Kidney tubule cell (primary cell): ENCODE measurements at places on chromosomes 11 and 22.
A peak's percentile ranks its signal among the peaks of the same experiment; 100 is the strongest.

GRCh38 chr11:106917973-106918372 is 100.3 kb downstream of the GUCY1A2 start:
- no peak for DNase-seq

- no peak for DNase-seq
These were observed 11.4 kb downstream of the ACO2 start for GRCh38 chr22:41480397-41480735.

DNA sequence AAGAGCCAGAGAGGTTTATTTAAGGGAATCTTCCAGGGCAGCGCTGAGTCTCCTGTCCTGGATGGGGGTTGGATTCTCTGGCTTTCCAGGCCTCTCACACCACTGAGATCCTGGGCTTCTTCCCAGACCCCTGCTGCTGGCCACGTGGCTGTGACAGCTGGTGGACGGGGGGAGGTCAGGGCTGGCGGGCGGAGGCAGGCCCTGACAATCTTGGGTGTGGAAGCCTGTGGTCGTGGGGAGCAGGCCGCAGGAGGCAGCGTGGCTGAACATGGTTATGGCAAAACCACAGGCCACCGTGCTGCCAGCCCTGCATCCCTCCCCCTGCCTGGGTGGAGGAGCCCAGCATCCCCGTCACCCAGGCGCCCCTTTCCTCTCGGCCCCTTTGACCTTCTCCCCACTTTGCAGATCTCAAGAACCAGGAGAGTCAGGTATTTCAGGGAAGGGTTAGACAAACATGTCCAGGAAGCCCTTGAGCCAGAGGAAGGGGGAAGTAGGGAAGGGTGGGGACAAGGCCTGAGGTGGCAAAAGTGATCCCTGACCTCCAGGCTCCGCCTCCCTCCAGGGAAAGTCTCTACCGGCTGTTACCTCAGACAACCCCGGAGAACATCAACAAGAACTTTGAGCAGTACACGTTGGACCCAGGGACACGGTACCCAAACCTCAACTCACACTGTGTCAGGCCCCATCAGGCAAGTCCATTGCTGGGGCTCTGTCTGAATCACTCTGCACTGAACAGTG is 111.8 kb downstream of the MICAL2 start:
- DNase-seq: no peak

DNA sequence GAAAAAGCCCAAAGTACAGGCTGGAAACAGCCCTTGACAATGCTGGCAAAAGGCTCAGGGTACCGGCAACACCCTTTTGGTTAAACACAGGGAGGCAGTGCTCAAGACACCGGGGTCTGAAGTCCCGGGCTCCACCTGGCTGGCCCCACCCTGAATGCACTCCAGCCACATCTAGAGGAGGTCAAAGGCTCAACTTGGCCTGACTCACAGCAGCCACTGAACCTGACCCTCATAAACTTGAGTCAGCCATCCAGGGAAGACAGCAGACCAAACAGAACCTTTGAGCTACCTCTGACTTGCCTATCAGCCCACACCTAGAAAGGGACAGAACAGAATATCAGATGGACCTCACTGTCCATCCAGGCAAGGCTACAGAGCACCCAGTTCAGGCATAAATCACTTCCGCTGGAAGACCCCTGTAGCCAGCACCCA is 3.8 kb downstream of the CFL1 start:
- DNase-seq: no peak

GRCh38 chr11:85076535-85077330 is 550.4 kb downstream of the DLG2 start:
- DNase-seq: no peak

DNA sequence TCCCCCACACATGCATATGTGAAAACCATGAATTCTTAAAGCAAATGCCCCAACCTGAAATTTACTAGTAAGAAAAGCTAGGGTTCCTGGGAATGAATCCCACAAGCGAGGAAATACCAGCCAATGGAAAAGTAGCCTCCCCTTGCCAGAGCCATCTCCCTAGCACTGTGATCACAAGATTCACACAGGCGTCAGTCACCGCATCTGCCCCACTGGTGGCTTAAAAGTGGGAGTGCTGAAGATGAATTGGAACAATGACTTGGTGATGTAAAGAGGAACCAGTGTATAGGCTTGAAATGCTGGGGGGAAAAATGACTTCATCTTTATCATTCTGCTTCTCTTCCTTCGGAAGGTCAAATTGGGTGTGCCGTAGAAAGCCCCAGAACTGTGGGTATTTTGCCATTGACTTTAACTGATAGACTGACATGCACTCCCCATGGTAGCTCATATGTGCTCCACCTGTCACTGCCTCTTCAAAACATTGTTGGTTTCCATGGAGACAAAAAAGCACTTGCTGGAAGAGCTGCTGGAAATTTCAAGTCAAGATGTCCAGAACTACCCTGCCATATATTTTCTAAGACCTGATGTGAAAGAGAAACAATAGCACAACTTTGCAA is 19.2 kb upstream of the ASPHD2 start:
- DNase-seq: no peak

DNA sequence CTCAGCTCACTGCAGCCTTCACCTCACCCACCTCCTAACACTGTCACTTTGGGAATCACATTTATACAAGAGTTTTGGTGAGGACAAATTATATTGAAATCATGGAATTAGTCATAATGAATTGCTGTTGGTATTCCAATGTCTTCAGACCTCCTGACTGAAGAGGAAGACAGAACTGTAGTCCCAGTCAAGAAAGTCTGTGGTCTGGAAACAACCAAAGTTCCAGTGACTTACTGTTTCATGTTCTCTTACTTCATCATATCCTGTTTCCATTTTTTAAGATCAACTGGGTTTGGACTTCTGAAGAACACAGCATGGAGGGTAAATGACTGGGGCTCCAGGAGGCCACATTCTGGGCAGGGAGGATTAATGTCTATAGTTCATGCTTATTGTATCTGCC is 43.0 kb upstream of the HIPK3 start:
- no peak for DNase-seq

- DNase-seq: no peak
These were observed 4.8 kb downstream of the MUC5B start for GRCh38 chr11:1227551-1228100.

DNA sequence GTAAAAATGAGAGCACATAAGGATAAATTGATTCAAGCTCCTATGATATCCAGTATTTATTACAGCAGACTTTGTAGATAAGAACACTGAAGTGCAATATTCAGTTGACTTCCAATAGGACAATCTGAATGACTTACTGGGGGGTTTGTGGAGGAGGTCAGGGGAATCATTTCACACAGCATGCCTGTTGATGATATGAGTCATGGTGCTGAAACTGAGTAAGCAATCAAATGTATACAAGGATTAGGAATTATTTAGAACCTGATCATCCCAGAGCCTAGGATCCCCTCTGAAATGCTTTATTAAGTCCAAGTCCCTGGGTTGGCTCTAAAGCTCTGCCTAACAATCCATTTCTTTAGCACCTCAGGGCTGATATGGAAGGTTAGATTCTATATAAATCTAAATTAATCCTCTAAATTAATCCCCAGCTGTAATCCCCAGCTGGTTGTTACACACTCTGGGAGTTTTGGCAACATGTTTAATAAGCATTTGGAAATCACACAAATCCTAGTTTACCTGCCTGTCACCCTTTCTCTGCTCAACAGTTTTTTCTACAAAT is 326.4 kb downstream of the GUCY1A2 start:
- DNase-seq: peak; percentile 25

DNA sequence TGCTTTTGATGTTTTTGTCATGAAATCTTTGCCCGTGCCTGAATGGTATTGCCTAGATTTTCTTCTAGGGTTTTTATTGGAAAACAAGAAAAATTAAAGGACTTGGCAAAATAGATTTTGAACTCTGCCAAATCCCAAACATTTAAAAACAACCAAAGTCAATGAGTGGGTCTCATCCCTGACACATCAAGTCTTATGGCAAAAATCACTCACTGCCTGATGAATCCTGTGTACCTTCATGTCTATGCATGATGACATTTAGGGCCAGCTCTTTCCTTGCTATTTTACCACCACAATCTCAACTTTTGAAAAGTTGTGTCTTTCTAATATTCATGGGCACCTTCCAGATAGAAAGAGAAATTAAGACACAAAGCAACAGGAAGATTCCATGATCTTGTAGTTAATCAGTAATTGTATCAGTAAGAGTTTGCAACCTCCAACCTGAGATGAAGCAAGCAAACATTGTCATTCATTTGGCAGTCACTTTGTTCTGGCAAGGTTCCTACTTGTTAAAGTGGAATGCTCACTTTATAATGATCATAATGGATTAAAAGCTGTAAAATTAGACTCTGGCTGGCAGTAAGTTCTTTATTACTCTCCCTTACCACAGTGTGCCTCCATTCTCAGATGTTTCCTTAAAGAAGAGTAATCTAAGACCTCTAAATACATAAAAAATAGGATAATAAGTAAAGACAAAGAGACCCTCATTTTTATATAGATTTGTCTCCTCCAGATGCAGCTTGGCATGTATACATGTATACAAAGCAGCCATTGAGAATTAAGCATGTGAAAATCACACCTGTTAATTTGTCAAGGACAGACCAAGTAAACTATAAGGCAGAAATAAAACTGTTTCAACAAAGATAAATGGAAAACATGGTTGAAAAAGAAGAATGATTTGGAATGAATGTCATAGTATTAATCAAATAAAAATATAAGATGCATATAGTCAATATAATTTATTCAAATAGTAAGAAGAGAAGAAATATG is 51.6 kb downstream of the ETS1 start:
- peak; percentile 59 for DNase-seq

- peak; percentile 50 for DNase-seq
These were observed 83.2 kb upstream of the CLDN5 start for GRCh38 chr22:19607192-19608002.

- DNase-seq: peak; percentile 42
These were observed 339.0 kb downstream of the METTL15 start for GRCh38 chr11:28447226-28447625.

GRCh38 chr11:95641495-95641894 is 148.1 kb downstream of the FAM76B start:
- DNase-seq: no peak

- DNase-seq: peak; percentile 64
These were observed 34.8 kb downstream of the MRGPRX2 start for GRCh38 chr11:19025481-19026406.

DNA sequence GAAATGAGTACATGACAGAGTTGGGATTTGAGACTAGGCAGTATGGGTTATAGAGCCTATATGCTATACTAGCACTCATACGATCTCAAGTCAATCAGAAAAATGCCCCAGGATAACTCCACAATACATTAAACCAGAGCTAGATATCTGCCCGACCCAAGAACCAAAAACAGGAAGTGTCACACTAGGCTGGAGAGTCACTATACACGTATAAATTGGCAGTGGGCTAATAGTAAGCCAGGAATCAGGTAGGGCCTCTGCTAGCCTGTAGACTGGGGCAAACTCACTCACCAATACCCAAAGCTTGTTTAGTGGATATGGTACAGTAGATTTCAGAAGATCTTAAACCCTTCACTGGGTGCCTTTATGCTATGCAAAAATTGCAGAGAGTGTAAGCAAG is 16.2 kb upstream of the EIF4G2 start:
- no peak for DNase-seq

DNA sequence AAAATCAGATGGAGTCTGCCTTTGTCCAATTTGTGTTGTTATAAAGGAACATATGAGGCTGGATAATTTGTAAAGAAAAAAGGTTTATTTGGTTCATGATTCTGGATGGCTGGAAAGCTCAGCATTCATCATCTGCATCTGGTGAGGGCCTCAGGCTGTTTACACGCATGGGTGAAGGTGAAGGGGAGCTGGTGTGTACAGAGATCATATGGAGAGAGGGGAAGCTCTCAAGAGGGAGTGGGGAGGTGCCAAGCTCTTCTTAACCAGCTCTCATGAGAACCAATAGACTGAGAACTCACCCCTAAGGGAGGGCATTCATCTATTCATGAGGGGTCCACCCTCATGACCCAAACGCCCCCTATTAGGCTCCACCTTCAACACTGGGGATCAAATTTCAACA is 40.0 kb downstream of the NEU3 start:
- DNase-seq: no peak

DNA sequence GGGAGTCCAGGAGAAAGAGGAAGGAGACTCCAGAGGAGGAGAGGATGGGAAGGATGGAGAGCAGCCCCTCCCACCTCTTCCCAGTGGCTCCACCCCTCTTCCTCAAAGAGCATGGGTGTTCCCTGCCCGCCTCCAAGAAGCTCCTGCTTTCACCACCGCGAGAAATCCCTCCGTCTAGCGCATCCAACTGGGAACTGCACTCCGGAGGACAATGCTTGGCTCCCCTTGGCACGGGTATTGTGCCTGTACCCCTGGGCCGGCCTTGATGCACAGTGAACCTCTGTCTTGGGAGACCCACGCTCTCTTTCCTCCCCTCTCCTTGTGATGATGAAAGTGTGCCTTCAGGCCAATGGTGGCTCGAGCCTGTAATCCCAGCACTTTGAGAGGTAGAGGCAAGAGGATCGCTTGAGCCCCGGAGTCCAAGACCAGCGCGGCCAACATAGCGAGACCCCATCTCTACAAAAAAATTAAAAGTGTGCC is 14.9 kb upstream of the ADA2 start:
- DNase-seq: no peak

DNA sequence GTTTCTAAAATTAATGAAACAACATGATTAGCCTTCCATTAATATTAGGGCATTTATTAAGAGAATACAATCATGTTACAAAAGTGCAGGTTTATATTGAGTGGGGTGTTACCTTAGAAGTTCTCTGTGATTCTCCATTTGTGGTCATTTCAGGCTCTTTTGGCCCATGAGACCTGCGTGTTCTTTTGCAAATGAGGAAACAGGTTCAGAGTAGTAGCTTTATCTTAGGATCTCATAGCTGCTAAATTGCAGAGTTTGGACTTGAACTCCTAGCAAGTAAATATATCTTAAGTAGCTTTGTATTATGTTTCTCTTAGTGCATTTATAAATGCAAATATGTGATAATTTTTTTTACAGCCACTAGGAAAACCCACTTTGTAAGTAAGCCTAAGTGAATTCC is 18.3 kb downstream of the FAR1 start:
- DNase-seq: no peak

DNA sequence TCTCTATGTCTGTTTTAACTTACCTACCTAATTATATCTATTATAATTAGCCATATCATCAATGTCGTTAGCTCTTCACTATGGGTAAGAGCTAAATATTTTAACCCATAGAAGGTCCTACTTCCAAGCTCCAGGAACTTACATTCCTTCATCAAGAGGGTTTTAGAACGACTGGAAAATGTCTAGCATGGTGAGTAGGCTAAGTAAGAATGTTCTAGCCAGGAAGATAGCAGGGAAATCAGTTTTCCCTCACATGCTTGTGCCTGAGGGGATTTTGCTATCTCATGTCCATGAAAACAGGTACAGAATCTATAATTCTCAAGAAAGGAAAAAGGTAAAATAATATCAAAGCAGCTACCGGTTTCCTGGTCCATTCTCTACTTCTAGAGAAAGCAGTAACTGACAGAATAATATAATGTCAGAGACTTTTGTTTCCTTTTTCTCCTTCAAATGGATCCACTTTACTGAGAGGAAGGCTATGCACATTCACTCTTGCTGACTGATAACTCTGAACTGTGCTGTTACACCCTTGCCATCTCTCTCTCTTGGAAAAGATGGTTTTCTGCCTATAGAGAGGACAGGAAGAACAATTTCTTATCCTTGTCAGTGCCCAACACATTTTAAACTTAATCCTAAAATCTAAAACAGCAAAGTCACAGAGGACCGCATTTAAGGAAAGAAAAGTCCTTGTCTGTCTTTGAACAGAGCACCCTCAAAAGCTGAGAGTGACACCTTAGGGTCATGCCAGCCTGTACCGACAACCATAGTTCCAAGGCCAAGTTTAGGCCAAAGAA is 67.0 kb downstream of the MAML2 start:
- peak; percentile 41 for DNase-seq
